ENCODE measurements at places on chromosomes 2 and 18.

DNA sequence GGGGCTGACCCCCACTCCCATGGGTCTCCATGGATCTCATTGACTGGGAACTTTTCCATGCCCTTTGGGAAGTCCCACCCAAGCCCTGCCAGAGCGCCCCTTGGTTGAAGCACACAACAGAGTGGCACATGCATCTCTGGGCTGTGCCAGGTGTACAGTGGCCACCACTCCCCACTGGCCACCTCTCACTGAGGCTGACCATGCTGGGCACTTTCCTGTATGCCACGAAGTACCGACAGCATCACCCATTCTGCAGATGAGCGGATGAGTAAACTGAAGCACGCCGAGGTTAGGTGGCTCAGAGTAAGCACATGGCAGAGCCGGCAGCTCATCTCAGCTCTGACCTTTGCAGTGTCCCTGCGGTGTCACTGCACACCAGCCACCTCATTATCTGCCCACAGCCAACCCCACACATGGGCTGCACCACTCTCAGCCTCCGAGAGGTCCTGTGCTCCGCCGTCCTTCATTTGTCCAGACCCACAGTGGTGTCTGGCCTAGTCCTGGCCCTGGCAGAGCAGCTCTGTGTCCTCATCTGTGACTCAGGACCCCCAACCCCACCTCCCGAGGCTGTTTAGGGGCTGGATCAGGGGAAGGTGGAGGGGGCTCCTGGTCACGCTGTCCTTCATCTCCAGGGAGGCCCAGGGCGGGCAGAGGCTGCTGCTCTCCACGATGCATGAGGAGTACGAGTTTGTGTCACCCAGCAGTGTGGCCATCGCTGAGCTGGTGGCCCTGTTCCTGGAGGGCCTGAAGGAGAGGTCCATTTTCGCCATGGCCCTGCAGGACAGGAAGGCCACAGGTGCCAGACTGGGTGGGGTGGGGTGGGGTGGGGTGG lies 18.0 kb upstream of the GPR17 start:
- DNase-seq, result no peak

DNA sequence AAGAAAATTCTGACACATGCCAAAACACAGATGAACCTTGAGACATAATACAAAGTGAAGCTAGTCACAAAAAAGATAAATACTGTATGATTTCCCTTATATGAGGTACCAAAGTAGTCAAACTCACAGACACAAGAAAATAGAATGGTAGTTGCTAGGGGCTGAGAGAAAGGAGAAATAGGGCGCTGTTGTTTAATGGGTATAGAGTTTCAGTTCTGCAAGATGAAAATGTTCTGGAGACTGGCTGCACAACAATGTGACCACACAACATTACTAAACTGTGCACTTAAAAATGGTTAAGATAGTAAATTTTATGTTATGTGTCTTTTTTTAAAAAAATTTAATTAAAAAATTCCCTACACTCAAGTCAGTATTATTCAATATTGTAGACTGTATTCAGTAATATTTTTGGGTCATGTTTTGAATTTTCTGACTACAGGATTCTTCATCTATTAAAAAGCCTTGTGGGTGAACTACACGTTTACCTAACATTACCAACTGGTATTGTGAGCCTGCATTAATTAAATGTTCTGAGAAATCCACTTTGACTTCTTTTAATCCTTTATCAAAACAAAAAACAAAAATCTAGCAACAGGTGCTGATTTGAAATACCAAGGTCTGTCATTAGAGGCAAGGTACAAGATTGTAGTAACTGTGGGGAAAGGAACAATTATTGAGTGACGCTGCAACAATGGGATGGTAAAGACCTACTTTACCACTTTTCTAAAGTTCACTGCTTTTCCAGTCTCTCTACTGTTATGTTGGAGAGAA lies 140.8 kb upstream of the ZFP36L2 start:
- no peak for DNase-seq

DNA sequence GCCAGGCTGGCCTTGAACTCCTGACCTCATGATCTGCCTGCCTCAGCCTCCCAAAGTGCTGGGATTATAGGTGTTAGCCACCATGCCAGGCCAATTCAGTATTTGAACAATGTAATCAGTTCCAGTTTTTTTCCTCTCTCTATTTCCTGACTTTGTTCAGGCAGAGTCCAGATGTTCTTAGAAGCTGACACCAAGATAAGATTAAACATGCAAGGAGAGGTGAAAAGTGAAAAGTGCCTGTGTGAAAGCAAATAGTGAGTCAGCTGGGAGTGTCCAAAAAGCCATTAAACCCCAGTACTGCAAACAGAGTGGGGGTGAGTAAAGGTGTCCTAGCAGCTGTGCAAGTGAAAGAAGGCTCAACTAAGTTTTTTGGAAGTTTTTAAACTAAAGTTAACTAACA lies 231.5 kb downstream of the PTH2R start:
- no peak for DNase-seq

DNA sequence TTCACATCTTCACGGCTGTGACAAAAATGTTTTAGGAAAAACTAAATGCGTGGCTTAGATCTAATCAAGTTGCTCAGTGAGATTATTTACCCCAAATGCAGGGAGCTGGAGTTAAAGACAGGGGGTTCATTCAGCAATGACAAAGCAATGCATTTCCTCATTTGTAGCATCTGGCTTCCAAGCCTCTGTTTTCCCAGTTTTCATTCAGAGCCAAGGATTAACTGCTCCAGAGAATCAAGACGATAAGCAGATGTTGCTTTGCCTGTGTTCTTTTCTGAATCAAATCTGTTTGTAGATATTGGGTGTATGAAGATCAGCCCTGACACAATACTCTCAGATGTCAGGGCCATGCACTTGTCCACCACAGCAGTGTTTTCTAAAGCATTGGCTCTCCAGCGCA lies 147.4 kb upstream of the SIX2 start:
- DNase-seq, result no peak

- DNase-seq, result peak; percentile 90
These were observed 22.0 kb downstream of the FHL2 start for GRCh38 chr2:105376789-105377240.

- no peak for DNase-seq
These were observed 48.5 kb upstream of the DOCK10 start for GRCh38 chr2:225090746-225091145.

- DNase-seq, result peak; percentile 96
These were observed 40.2 kb upstream of the GMCL1 start for GRCh38 chr2:69789175-69789721.

DNA sequence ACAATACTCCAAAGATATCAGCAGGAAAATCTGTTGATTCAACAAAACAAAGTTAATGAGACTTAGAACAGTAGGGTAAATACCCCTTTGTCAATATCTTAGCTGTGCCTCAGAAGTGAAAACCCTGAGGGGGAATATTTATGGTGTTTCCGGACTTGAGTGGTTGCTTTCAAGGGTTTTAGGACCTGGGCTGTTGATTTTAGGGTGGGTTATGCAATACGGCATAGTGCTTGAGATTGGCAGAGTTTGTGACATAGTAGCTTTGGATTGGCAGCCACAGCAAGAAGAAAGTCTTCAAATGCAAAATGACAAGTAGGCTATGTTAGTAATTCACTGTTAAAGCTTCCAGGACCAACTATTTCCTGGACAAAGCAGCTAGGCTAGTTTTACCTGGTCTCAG lies 826.3 kb upstream of the CDH2 start:
- DNase-seq, result no peak

DNA sequence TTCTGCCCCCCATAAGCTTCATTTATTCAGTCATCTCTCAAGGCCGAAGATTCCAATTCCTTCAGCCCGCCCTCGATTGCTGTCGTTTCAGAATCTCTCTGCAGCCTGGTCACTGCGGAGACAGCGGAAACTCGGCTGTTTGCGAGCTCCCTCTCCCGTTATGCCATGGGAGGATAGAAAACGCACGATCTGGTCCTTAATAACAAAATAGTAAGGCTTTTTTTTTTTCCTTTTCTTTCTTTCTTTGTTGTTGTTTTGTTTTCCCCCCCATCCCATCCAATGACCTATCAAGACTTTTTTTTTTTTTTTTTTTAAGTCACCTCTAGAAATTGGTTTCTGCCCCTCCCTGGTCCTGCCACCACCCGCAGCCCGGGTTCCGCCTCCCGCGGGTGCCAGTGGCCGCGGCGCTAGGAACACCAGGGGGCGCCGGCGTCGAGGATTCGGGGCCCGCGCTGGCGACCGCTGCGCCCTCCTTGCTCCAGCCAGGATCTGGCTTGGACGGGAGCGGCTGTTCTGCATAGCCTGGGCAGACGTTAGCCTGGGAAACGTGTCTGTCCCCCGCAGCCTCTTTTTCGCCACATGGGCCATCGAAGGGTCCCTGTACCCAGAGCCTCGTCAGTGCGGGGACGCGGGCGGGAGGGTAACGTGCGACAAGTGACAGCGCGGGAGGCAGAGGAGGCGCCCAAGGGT lies 10.1 kb downstream of the CPLX4 start:
- peak; percentile 50 for DNase-seq

- DNase-seq, result no peak
These were observed 2.3 kb upstream of the ZNF532 start for GRCh38 chr18:58862356-58862755.

DNA sequence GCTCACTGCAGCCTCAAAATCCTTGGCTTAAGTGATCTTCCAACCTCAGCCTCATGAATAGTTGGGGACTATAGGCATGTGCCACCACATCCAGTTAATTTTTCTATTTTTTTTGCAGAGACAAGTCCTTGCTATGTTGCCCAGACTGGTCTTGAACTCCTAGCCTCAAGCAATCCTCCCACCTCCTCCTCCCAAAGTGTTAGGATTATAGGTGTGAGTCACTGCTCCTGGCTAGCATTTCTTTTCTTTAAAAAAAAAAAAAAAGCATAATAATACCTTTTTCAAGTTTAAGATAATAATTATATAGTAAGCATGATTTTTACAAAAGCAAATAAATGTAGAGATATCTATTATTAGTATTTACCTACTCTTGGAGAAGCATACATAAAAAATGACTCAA lies 36.1 kb downstream of the PPP4R1 start:
- peak; percentile 12 for DNase-seq

- no peak for DNase-seq
These were observed 290.5 kb downstream of the CLIP4 start for GRCh38 chr2:29405707-29406106.

DNA sequence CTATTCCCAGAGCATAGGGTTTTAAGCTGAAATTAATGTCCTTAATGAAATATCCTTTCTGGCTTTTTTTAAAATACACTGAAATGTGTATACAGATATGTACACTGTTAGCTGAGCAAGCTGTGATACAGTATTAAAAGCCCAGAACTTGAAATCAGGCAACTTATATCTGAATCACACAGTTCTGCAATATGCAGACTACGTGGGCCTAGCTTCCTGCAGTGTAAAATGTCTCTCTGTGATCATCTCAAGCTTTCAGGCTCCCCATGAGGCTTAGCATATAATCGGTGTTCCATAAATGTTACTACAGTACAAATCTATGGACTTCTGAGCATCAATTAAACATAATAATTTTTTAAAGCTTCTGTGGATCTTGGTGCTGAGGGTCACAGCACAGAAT lies 8.2 kb downstream of the FBXO15 start:
- DNase-seq, result no peak

- DNase-seq, result no peak
These were observed 2.0 kb downstream of the MAP3K20 start for GRCh38 chr2:173077506-173078177.

DNA sequence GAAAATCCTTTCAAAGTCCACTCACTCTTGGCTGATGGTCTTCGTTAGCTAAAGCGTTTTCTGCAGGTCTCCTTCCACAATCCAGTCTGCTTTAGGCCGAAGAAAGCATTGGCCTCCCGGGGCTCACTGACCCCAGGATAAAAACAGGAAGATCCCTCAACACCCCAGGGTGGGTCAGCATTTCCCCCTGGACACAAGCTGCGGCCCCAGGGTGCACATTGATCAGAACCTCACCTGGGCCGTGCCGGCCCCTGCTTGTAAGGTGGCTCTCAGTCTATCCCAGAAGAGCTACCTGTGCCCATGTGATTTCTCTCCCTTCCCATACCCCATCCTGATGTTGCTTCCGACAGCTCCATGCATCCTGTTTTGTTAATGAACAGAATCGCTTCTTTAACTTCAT lies 113.0 kb upstream of the TPO start:
- no peak for DNase-seq

DNA sequence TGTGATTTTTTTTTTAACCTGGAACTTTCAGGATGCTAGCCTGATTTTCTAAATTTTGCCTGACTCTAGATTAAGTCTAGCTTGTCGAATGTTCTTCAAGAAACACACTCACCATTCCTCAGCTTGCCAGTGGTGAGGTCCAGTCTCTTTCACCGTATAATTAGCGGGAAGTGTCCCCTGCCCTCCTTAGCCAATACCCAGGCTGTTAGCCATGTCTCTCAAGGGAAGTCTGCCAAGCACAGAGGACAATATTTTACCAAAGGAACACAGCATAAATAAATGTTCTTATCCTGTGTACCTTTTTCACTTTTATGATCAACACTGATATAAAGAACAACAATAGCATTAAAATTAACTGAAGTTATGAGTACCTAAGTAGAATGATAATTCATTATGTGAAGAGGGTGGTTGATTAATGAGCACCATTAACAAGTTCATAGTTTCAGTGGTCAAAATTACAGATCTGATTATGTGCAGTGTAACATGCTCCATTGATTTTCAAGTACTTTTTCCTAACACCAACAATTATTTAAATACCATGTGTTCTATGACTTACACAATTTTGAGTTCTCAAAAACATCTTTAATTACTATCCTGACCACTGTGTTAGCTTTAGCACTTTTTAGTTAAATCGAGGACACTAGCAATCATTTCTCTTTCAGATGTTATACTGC lies 445.8 kb upstream of the RAB12 start:
- no peak for DNase-seq
